Activated T-cell treated with anti-CD3 and anti-CD28 coated beads, Interleukin-2, amount 50 U/mL, for 4 hours (primary cell): ENCODE measurements at places on chromosomes 5 and 9.

DNA sequence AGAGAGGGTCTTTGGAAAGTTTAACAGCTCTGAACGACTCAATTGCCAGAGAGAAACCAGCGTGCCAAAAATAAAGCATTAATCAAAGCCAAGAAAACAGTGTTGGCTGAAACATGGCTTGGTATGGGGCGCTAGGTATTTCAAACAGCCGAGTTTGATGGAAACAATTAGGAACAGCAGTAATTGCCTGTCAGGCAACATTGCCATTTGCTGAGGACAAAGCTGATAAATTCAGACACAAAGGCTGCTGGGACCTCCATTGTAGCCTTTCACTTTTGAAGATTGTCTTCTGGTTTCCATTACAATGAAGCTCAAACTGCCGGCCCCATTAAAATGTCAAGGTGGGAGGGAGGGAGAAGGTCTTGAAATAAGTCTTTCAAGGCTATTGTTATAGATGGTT, 125.4 kb upstream of the SPDL1 start:
- no peak for DNase-seq

DNA sequence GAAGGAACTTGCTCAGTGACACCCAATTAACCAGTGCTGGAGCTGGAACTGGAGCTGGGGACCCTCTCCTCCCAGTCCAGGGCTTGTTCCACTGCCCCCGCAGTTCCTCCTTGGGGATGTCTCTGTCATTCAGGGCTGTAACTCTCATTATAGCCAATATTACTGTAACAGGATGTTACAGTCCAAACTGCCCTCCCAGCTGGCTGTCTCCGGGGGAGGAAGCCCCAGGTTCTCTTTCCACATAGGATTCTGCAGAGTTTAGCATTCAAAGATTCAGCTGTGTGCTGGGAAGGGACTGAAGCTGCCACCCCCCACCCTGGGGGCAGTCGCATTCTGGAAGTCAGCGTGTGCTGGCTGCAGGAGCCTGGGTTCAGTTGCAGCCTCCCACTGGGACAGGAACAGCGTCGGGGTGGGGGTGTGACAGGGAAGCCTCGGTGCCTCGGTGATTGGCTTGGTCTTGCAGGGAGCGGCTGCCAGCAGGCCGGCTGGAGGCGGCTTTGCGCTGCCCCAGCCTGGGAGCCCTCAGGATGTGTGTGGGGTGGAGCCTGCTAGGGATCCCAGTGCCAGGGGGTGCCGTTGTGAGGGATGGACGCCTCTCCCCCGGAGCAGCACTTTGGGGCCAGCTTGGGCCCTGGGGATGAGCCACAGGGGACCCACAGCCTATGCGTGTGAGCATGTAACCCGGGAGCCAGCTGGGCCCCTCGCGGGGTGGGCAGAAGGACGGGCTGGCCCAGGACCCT, 101.1 kb downstream of the RGS3 start:
- no peak for DNase-seq

- DNase-seq: no peak
Observed at GRCh38 chr9:111113712-111114111, 75.4 kb upstream of the LPAR1 start.

GRCh38 chr5:174045470-174046025, at the start of gene NSG2:
Gene NSG2, plus strand, starts transcription at chr5:174045706. Its CDS starts 1,050 bp downstream, at chr5:174046756.
- no peak for DNase-seq

DNA sequence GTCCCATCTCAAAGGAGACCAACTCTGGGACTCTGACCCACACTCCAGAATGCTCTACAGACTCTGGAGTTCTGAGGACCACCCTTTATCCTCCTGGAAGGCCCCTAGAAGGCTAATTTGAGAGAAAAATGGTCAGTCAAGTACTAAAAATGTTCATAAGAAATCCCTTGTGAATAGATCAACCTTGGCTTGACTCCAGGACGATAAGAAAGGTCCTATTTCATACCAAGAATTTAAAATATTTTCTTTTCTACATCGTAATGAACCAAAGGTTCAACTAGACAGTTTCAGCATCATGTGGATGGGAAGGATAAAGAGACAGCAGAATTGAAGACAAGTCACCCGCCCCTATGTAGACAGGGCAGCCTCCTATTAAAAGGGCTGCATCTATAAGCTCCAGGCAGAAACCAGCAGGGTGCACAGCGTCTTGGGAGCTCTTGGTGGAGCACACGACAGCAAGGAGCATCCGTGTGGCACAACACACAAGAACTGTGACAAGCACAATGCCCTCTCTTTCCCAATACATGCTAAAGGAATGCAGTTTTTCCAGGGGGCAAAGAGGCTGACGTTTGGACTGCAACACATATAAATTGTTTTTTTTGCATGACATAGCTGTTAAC, 38.3 kb downstream of the RASEF start:
- no peak for DNase-seq

DNA sequence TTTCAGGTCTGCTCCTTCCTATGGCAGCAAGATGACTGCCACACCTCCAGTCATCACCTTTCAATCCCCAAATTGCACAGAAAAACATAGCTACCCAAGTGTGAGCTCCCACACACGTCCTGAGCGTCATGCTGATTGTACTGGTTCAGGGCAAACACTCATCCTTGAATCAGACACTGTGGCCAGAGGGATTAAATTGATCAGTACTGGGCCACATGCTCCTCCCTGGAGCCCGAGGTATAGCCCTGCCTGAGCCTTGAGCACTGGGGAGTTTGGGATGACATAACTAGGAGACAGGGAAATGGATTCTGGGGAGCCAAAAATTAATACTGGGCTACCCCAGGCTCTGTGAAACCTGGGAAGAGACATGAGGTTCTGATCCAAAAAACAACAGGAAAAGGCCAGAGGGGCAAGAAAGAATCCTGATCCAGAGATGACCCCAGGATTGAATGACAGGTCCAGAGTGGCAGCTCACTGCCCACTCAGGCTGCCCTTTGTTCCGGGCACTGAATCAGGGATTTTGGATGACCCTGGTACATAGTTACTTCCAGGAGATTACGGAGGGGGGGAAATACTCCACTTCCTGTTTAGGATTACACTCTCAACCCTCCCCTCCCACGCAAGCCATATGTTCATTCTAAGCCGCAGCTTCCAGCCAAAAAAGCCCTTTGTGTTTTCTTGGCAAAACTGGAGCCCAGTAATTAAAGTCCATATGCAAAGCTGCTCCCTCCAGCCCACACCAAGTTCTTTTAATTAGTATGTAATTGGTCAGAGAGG, 141.6 kb upstream of the SPRY4 start:
- DNase-seq: no peak

GRCh38 chr5:138942861-138943260, 67.7 kb upstream of the LRRTM2 start:
- no peak for DNase-seq

DNA sequence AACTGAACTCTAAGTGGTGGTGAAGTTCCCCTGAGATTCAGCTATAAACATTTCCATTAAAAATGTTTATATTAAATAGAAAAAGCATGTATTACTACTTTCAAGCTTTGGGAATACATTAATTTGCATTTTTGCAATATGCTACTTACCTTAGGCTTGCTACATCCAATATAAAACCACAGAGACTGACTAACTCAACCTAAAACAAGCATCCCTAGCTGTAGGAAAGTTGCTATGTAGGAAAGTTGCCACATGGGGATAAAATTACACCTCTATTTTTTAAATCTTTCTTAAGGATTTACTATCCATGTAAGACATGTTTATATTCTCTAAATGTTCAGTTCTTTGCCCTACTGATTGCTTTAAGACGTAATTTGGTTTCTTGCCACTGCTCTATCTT, 12.8 kb downstream of the SCAMP1 start:
- DNase-seq: no peak

DNA sequence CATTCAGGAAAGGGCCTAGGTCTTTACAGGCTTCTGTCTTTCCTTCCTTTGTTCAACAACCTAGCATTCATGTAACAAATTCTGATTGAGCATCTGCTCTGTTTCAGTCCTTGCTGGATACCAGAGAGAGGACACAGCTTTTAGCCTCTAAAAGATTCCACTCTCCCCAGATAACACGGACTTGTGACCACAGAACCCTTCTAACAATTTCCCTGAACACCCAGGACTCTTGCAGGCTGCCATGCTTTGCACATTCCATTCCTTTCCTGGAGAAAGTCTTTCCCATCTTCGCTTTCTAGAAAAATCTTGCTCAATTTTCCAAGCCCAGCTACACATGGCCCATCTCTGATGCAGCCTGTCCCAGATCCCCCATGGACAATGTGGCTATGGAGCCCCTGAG, 310.9 kb downstream of the ACTL7B start:
- no peak for DNase-seq

GRCh38 chr9:79809316-79809876, 237.6 kb downstream of the TLE4 start:
- no peak for DNase-seq

DNA sequence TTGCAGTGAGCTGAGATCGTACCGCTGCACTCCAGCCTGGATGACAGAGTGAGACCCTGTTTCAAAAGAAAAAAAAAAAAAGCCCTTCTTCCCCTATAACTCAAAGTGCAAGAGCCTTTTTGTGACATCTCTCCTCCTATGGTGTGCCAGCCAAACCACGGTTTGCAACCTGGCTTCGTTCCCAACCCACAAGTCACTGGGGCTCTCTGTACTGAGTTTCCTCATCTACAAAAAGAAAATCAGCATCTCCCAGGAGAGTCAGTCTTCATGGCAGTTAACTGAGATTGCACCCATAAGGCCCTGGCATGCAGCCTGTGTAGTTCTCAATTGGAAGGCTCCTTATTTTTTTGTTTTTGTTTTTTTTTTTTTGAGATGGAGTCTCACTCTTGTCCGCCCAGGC, 14.8 kb downstream of the ODF2 start:
- no peak for DNase-seq

DNA sequence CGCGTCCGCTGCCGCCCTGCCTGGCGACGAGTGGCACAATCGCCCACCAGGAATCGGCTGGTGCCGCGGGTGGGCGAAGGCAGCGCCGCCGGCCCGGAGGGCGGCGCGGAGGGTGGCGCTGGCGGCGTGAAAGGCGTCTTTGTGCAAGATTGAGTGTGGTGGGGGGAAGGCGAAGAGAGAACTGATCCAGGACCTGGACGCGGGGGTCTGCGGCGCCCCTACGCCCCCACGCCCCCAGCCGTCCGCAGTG, 4.6 kb upstream of the RGMB start:
- DNase-seq: no peak

DNA sequence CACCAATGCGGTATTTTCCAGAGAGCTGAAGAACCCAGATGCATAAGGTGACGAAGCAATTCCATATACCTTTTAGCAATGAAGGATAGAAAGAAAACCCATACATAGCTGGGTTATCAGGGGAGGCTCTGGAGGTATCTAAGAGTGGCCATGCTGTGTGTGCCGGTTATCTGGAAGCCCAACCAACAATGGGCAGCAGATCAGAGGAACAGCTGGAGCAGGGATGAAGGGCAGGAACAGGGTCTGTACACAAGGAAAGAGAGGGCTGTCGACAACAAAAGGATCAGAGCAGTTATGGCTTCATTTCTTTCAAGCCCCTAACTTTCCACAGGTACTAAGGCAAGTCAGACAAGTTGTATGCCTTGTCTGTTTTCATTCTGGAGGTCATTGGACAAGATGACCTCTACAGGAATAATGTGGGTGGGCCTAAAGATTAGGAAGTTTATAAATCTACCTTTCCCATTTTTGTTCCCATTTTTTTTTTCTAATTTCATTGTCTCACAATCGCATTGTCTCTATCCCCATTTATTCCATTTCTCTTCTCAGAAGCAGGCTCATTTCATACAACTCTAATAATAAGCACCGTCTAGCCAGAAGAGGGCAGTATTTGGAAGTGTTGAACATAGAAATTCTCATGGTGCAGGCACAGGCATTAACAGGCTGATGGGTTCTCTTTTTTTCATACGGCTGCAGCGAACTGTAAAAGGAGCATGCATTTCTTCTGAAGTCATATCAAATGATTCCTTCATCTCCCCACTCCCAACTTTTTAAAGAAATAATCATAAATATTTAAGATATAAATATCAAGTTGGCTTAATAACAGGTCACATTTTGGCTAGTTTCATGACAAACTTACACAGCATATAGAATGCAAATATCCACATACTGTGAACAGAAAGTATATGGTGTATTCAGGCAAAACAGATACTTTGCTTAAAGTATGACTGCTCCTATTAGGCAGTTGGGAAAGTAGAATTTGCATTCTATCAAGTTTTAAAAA, 63.5 kb downstream of the ZNF474 start:
- DNase-seq: no peak
